ENCODE measurements at places on chromosomes 3 and 15. TPM values are rescaled to one million over a fixed set of nuclear protein-coding genes. Genes with fewer than 3 reads are reported as not detected.
A peak's percentile ranks its signal among the peaks of the same experiment; 100 is the strongest.

DNA sequence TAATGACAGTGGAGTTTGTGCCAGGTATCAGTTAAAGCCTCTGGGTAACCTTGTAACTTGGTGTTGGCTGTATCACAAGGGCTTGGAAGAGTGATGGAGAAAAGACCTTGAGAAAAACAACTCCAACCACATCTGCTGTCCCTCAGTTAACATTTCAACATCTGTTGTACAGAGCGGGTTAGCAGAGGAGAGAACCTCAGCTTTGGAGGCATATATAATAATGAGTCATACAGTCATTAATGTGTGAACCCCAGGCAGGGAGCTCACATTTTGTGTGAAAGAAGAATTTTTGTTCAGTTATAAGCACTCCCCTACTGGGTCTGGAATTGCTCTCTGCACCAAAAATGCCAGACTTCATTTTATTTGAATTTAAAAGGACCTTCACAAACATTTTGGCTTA lies 439.5 kb downstream of the PDCD6IP start:
- H3K4me3 ChIP-seq, result no peak overlapping the region
- H3K27me3 ChIP-seq, result no peaks in the 10 kb centered on the region
- H3K36me3 ChIP-seq, result no peaks in the 10 kb centered on the region
- no peak for DNase-seq
- H3K27ac ChIP-seq, result no peak overlapping the region
- H3K4me1 ChIP-seq, result no peaks in the 10 kb centered on the region

BCL6 gene
- 21.3 TPM for total RNA-seq

HIGD2B gene
- not detected for total RNA-seq

GRCh38 chr3:151499168-151499567 lies 38.3 kb upstream of the IGSF10 start:
- H3K27ac ChIP-seq, result no peak overlapping the region
- no peak for DNase-seq

DNA sequence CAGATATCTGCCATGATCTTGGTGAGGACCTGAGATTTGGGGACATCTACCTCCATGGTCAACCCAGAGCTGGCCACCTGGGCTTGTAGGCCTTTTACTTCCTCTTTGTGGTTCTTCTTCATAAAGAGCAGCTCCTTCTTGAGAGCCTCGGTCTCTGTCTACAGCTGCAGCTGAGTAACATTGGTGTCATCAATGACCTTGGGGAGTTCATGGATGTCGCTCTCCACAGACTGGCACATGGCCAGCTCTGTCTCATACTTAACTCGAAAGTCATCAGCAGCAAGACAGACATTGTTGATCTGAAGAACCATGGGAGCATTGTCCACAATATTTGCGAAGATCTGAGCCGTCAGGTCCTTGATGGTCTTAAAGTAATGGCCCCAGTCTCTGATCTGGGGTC lies 15.7 kb upstream of the RASA2 start:
- peaks cover 19% of the 10 kb centered on the region for H3K4me1 ChIP-seq
- no peaks in the 10 kb centered on the region for H3K36me3 ChIP-seq
- DNase-seq, result no peak

SLC24A5 gene
- not detected for total RNA-seq

DNA sequence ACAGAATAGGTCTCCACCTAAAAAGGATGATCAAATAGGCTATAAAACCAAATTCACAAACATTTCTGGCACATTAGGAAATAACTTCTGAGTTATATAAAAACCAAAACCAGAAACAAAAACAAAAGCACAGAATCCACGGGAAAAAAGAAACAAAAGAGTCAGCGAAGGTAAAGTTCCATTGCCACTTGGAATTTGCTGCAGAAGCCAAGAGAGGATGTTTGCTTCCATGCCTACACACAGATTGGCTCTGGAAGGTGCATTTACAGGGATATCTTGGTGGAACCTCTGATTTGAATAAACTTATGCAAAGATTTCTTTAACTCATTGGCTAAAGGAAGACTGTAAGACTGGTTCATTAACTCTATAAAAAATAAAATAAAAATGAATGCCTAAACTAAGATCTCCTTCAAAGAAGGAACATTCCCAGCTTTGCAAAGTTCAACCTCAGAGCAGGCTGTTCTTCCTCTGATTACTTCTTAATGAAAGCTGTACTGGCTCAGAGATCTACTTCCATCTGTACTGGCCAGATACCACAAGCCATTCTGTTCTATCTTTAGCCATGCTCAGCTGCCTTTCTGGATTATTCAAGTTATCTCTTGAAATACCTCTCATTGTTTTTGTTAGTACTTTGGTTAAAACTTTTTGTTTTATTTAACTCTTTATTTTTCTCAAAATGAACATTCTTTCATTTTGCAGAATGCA lies 537.5 kb upstream of the CCDC54 start:
- DNase-seq, result no peak
- no peak overlapping the region for H3K4me3 ChIP-seq
- no peaks in the 10 kb centered on the region for H3K36me3 ChIP-seq
- H3K27me3 ChIP-seq, result peaks cover 3% of the 10 kb centered on the region

- peak overlapping the region; percentile 43 for H3K4me3 ChIP-seq
- H3K27ac ChIP-seq, result peak overlapping the region; percentile 72
- peaks cover 32% of the 10 kb centered on the region for H3K27me3 ChIP-seq
- H3K4me1 ChIP-seq, result peaks cover 21% of the 10 kb centered on the region
Observed at GRCh38 chr3:186614597-186615483, 2.0 kb downstream of the AHSG start.

AQR gene
- 50.7 TPM for total RNA-seq

- H3K27me3 ChIP-seq, result no peaks in the 10 kb centered on the region
- peaks cover 14% of the 10 kb centered on the region for H3K4me1 ChIP-seq
- H3K27ac ChIP-seq, result no peak overlapping the region
Observed at GRCh38 chr15:57772223-57772957, 65.9 kb downstream of the POLR2M start.
